Left cardiac atrium (tissue), 4 donors: ENCODE measurements at places on chromosomes 1 and 21. TPM values are rescaled to one million over a fixed set of nuclear protein-coding genes. Genes with fewer than 3 reads are reported as not detected.
A peak's percentile ranks its signal among the peaks of the same experiment; 100 is the strongest.

The SYCP1 gene
- 0.10 TPM for total RNA-seq

DNA sequence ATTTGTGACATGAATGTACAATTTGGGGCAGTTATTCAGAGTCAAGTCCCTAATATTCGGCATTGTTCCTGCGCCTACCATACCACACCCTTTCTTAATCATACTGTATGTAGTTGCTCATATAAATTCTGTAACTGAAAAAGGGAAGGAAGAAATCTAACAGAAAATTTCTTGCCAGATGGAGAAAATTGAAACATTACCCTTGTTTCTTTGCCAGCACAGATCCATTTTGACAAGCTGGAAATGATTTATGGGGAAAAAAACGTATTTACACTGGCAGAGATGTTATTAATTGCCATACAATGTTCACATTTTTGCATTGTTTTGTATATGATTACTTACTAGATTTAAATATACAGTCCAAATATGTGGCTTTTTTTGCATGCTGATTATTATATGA is 363.8 kb upstream of the PKN2 start:
- no peak for DNase-seq

DNA sequence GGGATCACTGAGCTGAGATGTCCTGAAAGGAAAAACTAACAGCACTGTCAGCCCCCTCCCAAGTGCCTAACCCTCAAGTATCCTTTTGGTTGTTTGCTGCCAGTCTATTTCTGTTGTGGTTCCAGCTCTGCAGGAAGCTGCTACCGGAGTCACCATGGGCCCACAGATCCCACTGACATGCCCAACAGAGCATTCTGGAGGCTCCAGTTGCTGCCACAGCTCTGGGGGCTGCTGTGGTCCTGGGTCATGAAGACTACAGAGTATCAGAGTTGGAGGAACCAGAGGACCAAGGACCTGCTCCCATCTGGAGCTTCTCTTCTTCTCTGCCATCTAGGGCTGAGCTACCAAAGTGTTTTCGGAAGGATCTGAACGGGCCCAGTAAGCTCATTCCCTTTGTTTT is 910 bp downstream of the LCE3A start:
- no peak for DNase-seq

The DDAH1 gene
- total RNA-seq, result 15.6 TPM

- DNase-seq, result peak; percentile 41
Measured at GRCh38 chr1:6006882-6007281, 14.7 kb upstream of the NPHP4 start.

DNA sequence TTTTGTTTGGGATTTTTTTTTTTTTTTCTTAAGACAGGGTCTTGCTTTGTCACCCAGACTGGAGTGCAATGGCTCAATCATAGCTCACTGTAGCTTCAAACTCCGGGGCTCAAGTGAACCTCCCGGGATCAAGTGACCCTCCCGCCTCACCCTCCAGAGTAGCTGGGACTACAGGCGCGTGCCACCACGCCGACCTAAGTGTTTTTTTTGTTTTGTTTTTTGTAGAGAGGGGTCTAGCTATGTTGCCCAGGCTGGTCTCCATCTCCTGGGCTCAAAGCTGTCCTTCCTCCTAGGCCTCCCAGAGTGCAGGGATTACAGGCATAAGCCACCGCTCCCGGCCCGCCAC is 776 bp downstream of the HLCS start:
- no peak for DNase-seq

GRCh38 chr1:243917177-243917862 is 67.3 kb upstream of the AKT3 start:
- peak; percentile 48 for DNase-seq

The SLC30A2 gene
- 0.32 TPM for total RNA-seq

The SLC9C2 gene
- total RNA-seq, result 0.06 TPM

DNA sequence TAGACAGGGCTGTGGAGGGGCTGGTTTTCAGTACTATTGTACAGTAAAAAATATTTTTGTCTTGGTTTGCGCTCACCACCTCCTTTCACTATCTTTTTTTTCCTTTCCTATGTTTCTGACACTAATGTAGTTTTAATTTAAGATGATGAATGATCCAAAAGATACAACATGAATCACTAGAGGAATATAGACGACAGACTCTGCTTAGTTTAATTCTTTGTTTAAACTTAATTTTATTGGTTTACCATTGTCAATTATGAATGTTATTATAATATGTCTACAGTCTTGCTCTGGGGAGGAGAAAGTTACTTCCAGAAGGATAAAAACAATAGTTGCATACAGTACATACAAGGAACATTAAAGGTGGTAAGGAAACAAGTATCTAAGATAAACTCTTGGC is 682.4 kb upstream of the ADGRL4 start:
- DNase-seq, result no peak

The FAM167B gene
- 9.8 TPM for total RNA-seq

DNA sequence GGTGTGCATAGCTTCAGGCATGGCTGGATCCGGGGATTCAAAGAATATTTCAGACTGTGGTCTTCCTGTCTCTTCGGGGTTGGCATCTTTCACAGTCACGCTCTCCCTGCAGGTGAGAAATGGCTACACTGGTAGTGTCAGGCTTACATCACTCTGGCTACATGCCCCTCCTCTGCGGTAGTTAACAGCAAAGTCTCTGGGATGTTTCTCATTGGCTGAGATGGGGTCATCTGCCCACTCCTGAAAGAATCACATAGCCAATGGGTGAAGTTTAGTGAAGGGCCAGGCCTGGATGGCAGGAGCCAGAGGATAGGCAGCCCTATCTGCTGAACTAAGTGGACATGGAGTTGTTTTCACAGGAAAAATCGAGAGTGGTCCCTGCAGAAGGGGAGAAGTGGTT is 356.5 kb downstream of the MATN1 start:
- DNase-seq, result no peak
